ENCODE measurements at places on chromosomes 2 and 18. TPM values are rescaled to one million over a fixed set of nuclear protein-coding genes. Genes with fewer than 3 reads are reported as not detected.

- no peak for DNase-seq
Measured at GRCh38 chr2:39845460-39846146, 66.5 kb upstream of the THUMPD2 start.

GRCh38 chr2:106106622-106107508, 87.2 kb downstream of the UXS1 start:
- DNase-seq: no peak

CDK15 gene
- total RNA-seq: not detected

DNA sequence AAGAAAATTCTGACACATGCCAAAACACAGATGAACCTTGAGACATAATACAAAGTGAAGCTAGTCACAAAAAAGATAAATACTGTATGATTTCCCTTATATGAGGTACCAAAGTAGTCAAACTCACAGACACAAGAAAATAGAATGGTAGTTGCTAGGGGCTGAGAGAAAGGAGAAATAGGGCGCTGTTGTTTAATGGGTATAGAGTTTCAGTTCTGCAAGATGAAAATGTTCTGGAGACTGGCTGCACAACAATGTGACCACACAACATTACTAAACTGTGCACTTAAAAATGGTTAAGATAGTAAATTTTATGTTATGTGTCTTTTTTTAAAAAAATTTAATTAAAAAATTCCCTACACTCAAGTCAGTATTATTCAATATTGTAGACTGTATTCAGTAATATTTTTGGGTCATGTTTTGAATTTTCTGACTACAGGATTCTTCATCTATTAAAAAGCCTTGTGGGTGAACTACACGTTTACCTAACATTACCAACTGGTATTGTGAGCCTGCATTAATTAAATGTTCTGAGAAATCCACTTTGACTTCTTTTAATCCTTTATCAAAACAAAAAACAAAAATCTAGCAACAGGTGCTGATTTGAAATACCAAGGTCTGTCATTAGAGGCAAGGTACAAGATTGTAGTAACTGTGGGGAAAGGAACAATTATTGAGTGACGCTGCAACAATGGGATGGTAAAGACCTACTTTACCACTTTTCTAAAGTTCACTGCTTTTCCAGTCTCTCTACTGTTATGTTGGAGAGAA, 140.8 kb upstream of the ZFP36L2 start:
- no peak for DNase-seq

- DNase-seq: no peak
Measured at GRCh38 chr2:205681401-205682238, 681 bp upstream of the NRP2 start.

GPR39 gene
- 5.0 TPM for total RNA-seq

- no peak for DNase-seq
Measured at GRCh38 chr2:86307431-86307830, 30.0 kb downstream of the REEP1 start.

RGPD4 gene
- total RNA-seq: not detected

- peak; percentile 14 for DNase-seq
Measured at GRCh38 chr2:205188239-205189138, 493.8 kb upstream of the NRP2 start.

- peak; percentile 50 for DNase-seq
Measured at GRCh38 chr2:8574196-8575037, 107.4 kb upstream of the ID2 start.

- no peak for DNase-seq
Measured at GRCh38 chr2:105775809-105776559, 31.3 kb downstream of the NCK2 start.

SP140 gene
- 1.1 TPM for total RNA-seq

TUBA3E gene
- not detected for total RNA-seq

- DNase-seq: no peak
Measured at GRCh38 chr2:201308914-201309313, 48.2 kb downstream of the FLACC1 start.

GRCh38 chr2:46096260-46096659, 200.9 kb upstream of the EPAS1 start:
- DNase-seq: no peak

DPP4 gene
- 6.4 TPM for total RNA-seq

DNA sequence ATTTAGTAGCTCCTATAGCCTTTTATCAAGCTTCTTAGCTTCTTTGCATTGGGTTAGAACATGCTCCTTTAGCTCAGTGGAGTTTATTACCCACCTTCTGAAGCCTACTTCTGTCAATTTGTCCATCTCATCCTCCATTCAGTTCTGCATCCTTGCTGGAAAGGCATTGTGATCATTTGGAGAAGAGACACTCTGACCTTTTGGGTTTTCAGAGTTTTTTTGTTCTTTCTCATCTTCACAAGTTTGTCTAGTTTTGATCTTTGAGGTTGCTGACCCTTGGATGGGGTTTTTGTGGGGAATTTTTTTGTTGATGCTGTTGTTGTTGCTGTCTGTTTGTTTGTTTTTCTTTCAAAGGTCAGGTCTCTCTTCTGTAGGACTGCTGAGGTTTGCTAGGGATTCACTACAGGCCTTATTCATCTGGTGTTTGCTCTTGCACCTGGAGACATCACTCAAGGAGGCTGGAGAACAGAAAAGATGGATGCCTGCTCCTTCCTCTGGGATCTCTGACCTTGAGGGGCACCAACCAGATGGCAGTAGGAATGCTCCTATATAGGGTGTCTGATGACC, 13.9 kb upstream of the TANK start:
- no peak for DNase-seq

EFEMP1 gene
- total RNA-seq: 2.8 TPM

- no peak for DNase-seq
Measured at GRCh38 chr2:8475349-8476031, 206.4 kb upstream of the ID2 start.

ZNF512 gene
- total RNA-seq: 55.8 TPM

DNA sequence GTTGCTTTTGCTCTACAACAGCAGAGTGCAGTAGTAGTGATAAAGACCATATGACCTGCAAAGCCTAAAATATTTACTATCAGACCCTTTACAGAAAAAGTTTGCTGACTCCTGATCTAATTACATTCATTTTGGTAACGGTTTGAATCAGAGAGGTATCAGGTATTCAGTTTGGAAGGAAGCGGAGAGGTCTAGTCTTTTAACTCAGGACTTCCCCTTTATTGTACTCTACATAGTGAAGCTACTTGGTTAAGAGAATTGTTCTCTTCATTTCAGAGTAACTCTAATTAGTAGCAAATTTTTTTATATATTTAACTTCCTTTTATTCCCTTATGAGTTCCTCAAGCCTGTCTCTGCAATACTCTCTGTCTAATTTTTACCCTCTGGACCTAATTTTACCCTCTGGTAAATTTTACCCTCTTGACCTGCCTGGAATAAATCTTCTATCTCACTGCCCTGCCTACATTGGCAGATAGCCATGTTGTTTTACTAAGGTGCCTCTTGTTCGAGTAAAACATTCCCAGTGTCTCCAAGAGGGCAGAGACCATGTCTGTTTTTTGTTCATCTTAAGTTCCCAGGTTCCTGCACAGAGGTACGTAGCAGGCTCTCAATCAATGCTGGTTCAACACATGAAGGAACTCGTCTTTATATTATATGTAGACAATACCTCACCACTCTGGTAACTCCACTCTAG, 170.6 kb downstream of the DNAH6 start:
- DNase-seq: no peak

ST8SIA5 gene
- total RNA-seq: 10.8 TPM

GRCh38 chr2:153106802-153107477, 371.6 kb downstream of the RPRM start:
- no peak for DNase-seq

DNA sequence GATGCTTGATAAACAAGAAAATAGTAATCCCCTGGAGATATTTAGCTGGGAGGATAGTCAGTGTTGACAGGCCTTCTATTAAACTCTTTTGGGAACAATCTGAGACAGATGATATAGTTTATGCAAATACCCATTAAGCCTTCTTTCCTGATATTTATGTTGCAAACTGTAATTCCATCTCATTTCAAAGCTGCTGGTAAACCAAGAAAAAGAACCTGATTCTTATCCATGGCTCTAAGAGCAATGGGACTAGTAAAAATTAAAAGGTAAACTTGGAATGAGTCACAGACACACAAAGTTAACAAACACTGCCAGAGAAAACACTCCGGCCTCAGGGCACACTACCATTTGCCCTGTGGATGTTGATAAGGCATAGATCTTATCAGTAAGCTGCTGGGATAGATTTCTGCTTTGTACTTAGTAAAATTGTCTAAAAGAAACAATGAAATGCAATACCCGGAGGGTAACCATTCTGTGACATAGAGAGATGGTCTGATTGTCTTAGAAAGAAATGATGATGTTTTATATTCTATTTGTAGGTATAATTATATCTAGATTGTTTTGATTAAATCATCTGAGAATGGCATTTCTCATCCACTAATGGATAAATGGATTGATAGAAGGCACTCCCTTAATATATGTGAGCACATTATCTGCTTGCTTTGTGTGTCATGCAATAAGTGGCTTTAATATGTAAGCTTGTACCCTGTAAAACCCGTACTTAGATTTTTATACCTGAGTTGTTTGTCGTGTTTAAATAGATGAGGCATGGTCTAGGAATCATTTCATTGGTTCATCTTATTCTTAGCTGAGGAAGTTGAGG, 13.2 kb downstream of the GALR1 start:
- DNase-seq: no peak

GRCh38 chr2:84320940-84321339, 138.1 kb downstream of the SUCLG1 start:
- DNase-seq: no peak

OTOS gene
- total RNA-seq: 0.94 TPM

PCARE gene
- under 0.01 TPM for total RNA-seq

CYTIP gene
- total RNA-seq: 5.1 TPM

FN1 gene
- total RNA-seq: 85.5 TPM

GRCh38 chr2:44770221-44771195, 171.0 kb upstream of the SIX3 start:
- no peak for DNase-seq

DNA sequence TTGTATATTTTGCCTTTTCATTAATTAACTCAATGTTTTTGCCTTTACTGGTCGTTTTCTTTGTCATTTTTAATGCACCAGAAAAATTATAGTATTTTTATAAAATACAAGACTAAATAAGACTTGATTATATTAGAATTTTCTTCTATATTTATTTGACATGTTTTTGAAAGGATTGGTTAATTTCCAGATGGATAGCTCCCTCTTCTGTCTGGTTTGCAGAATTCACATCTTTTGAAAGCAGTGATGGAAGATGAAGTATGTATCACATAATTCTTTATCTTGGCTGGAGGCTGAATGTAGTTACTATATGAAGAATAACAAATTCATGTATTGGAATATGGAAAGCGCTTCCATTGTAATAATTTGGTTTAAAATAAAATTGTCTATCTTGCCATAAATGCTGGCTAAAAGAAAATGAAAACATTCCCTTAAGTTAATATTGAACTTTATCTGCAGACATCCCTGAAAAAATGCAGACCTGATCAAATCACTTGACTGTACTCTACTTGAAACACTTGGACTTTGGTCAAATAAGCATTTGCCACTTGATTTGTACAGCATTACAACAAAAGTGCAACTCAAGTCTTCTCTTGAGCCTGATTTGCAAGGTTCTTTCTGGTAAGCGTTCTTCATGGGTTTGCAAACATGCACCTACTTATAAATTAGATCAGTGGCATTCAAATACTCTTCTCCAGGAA, 86.3 kb upstream of the EFEMP1 start:
- DNase-seq: no peak

- no peak for DNase-seq
Measured at GRCh38 chr2:77301441-77301840, 220.7 kb downstream of the LRRTM4 start.

RAB6C gene
- 0.78 TPM for total RNA-seq

C2orf80 gene
- 28.7 TPM for total RNA-seq

NYAP2 gene
- total RNA-seq: 7.8 TPM

FKBP1B gene
- 60.0 TPM for total RNA-seq

- no peak for DNase-seq
Measured at GRCh38 chr2:231667496-231667895, 40.8 kb upstream of the PTMA start.
